Stimulated activated CD8-positive, alpha-beta memory T cell treated with anti-CD3 and anti-CD28 coated beads, Interleukin-15, amount 100 ng/mL, for 4 hours (primary cell): ENCODE measurements at places on chromosomes 7 and 10.

- no peak for DNase-seq
Measured at GRCh38 chr7:105759670-105760550, 116.5 kb downstream of the ATXN7L1 start.

GRCh38 chr7:131957338-131958020 is 401.1 kb upstream of the PODXL start:
- no peak for DNase-seq

GRCh38 chr10:87695074-87695473 is 35.4 kb downstream of the PAPSS2 start:
- no peak for DNase-seq

DNA sequence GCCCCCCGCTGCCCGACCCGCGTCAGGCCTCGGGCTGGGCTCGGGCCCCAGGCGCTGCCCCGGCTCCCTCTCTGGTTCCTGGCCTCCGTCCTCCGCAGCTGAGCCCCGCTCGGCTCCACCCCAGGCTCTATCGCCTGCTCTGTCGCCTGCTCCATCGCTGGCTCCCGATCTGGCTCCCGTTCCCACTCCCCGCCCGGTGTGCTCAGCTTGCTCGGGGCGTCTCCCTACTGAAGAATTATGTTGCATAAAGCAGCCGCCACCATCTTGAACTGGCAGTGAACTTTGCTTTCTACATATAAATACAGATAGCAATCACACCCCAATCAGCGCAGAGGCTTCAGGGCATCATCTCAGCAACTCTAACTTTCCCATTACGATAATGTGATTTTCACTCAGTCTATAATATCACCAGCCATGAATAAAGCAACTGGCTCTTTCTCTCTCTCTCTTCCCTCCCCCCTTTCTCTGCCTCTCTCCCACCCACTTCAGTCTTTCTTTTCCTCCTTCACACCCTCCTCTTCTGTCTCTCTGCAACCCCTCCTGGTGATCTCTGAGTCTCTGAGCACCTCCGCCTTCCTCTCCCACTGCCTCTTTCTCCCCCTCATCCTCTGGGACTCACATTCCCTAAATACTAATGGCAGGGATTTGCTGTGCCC is 43.3 kb upstream of the BTRC start:
- DNase-seq: no peak

DNA sequence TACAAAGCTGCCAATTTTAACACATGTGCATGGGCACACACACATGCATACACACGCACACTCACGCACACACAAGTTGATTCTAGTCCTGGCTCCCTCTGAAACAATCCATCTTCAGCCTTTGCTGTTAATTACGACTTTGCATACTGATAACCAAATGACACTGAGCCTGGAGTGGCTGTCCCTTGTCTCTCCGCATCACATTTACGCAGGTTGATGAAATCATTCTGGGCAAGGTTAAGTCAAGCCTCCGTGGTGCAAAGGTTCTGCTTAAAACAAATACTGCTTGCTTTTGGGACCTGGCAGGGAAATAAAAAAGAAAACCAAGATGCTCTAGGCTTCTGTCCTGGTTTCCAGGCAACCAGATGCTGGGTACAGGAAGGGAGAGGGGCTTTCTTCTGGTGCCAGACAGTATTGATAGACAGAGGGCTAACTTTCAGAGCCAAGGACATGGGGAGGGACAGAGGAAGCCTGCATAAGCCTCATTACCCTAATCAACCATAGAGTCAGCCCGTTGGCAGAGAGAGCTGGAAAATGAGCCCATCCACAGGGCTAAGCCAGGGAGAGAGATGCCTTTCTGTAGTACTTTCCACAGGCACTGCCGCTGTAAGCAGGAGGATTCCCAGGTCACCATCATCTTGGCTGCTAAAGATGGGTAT is 233.0 kb downstream of the WDR11 start:
- no peak for DNase-seq

GRCh38 chr10:52053497-52053896 is 260.6 kb upstream of the DKK1 start:
- no peak for DNase-seq

DNA sequence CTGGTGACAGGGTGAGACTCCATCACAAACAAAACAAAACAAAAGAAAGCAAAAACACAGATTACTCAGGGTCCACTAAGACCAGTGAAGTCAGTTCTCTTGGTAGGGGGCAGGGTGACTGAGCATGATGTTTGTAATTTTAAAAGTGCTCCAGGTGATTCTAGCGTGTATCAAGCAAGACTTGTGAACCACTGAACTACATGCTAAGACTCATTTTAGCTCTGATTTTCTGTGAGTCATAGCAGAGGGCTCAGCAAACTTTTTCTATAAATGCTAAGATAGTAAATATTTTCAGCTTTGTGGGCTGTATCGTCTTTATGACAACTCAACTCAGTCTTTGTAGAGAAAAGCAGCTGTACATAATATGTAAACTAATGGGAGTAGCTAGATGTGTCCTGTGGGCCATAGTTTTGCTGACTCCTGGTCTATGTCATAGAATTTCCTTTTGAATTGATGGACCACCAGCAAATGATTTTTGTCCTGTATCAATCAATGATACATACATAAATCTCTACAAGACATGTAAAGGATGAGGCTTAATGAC is 141.3 kb downstream of the CFTR start:
- DNase-seq: no peak

- no peak for DNase-seq
Measured at GRCh38 chr7:80008039-80008438, 126.6 kb upstream of the GNAI1 start.

DNA sequence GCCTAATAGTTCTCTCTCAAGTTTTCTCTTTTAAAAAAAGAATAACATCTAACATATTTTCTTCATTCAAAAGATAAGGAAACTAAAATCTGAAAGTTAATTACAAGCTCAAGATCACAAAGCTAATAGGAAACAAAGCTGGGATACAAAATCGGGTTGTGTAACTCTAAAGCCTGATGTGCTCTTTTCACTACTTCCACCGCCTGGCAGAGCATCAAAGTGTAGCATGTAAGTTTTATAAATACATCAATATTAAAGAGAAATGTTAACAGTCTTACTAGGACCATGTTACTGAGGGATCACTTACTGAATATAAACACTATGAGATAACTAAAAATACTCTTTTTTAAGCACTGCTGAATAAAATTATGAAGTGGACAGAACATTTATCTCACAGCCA is 97.2 kb downstream of the KMT2C start:
- no peak for DNase-seq
